ENCODE measurements at places on chromosomes 1 and 21. TPM values are rescaled to one million over a fixed set of nuclear protein-coding genes. Genes with fewer than 3 reads are reported as not detected.

CFHR1 gene
- total RNA-seq, result not detected

TPTE gene
- not detected for total RNA-seq

VAV3 gene
- total RNA-seq, result 7.3 TPM

ZYG11A gene
- not detected for total RNA-seq

TOR1AIP2 gene
- 109 TPM for total RNA-seq

LBR gene
- 42.4 TPM for total RNA-seq

CASQ1 gene
- total RNA-seq, result 0.17 TPM

CD1D gene
- 3.6 TPM for total RNA-seq

SLC25A44 gene
- total RNA-seq, result 19.2 TPM

PAQR7 gene
- 15.9 TPM for total RNA-seq

Measured in left lung (tissue), 14 donors.